ENCODE measurements at places on chromosomes 2 and 18.

DNA sequence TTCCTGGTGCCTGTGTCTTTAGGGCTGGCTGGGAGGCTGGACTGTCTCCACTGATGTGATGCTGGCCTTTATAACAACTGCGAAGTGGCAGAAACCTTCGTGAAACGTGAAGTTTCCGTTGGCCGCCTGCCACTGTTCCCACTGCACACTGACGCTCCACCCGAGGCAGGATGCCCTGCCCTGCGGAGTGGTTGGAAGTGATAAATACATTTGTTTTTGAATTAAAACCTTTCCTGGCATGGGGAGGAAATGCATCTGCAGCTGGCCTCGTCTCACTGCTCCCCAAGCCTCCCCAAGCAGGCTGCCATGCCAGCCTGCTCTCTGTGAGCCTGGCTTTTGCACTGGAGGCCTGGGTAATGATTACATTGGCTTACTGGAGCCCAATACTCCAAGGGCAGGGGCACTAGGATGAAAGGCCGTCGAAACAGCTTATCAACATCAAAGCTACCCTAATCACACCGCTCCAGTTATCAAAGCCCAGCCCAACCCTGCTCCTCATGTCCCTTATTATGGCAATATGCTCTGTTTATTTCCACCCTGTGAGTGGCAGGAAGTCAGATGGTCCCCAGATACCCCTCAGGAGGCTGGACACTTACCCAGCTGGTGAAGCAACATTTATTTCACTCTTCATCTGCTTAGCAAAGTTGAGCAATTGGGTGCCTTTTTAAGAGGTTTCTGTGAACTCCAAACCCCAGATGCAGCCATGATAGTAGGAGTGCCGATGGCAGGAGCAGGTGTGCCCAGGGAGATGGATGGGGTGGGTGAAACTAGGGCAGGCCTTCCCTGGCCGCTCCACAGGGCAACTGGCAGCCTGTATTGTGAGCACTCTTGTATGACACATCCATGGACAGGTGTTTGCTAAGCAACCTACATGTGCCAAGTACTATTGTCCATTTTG lies 97.4 kb upstream of the ITGA6 start:
- DNase-seq: no peak

DNA sequence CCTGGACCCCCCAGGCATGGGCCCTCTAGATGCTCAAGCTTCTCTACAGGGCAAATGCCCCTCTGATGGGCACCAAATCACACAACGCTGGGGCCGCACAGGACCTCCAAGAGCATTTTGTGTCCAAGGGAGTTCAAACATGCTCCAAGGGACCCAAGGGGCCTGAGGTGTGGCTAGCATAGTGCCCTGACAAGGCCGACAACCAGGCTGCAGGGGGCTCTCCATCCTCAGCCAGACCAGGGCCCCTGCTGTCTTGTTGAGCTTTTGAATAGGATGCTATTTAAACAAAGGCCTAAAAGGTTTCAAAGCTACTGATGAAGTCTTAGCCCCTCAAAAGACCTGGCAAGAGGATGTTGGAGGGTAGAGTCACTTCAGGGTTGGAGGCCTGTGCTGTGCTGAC lies 33.1 kb downstream of the EN1 start:
- DNase-seq: no peak

GRCh38 chr2:47205576-47206141 lies 50.6 kb upstream of the STPG4 start:
- DNase-seq: no peak

GRCh38 chr2:492178-492577 lies 185.0 kb downstream of the TMEM18 start:
- no peak for DNase-seq

GRCh38 chr2:221289389-221289788 lies 282.7 kb downstream of the EPHA4 start:
- DNase-seq: no peak

DNA sequence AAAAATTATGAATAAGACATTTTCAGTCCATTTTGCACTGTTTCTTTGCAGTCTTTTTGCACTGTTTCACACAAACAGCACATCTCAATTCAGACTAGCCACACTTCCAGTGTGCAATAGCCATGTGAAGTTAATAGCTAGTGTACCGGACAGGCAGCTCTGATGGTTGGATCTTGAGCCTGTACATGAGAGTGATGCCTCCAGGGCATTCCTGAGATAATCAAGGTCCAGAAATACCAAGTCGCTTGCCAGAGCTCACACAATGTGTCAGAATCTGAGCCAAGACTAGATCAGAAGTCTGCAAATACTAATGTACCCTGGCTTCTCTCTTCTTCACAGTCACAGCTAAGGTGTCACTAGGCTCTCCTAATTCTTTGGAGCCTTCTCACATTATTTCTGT lies 180.2 kb downstream of the OSR1 start:
- no peak for DNase-seq

- DNase-seq: no peak
Measured at GRCh38 chr2:162994718-162995117, 156.2 kb upstream of the KCNH7 start.

- no peak for DNase-seq
Measured at GRCh38 chr2:134392442-134393074, 138.7 kb downstream of the MGAT5 start.

DNA sequence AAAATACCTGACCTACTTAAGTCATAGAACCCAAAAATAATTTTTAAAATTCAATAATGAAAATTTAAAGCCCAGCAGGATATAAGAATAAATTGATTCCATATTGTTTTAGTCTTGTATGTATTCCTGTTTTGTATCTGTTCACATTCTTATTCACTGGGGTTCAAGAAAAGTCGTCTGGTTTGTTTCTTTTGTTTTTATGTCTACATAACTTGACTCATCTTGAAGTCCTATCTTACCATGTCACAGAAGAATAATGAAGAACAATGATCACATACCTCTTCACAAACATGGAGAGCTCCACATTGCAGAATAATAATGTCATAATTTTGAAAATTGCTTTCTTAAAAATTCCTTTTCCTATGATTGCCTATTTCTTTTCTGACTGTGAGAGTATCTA lies 43.4 kb upstream of the LRP1B start:
- no peak for DNase-seq

DNA sequence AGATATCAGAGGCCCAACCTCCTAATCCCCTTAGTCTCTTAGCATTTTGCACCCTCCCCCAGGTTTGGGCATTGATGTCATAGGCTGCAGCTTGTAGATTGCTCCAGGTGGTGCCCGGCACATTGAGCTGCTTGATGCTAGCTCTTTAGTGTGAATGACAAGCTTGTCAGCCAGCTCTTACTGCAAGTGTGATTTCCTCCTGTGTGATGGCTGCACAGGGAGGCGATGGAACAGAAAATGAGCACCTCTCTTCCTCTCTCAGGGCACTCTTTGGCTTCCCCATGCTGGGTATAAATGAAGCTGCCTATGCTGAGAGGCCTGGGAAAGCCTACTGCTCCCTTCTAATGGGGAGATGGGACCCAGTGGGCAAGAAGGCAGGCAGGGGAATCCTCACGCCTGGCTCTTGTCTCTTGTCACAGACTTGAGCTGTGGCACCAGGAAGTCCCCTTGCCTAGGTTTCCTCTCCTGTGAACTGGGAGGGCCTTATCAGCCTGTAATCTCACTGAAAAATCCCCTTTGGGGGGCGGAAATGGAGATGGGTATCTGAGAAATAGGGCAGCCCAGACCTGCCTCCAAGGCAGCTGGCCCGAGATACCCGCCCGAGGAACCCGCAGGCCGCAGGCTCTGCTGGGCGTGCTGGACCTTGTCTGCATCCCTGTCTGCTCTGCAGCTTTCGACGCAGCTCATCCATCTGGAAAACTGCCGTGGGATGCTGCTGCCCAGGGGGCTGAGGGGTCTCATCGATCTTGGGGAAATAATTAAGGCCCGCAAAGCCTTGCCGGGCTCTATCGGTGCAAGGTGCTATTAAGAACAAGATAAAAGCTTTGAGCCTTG lies 163.5 kb upstream of the CXCR4 start:
- no peak for DNase-seq

DNA sequence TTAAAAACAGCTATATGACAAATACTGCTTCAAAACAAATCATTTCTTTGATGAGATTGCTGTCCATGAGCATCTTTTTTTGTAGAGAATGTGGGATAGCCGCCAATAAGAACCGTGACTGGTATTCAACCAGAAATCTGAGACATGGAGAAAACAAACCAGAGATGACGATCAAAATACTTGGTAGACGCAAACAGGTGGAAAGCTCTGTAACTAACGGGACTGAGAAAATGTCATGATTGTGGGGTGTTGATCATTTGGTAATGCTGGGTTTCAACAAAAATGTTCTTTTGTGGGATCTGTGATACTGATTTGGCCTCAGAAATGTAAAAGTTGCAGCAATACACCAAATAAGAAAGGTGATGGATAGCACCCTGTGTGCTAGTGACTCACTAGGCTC lies 364.8 kb downstream of the NYAP2 start:
- DNase-seq: no peak

GRCh38 chr2:96815326-96816126 lies 542 bp upstream of the CNNM3 start:
- DNase-seq: peak; percentile 21

GRCh38 chr18:53861185-53861584 lies 363.3 kb downstream of the MBD2 start:
- no peak for DNase-seq

- no peak for DNase-seq
Measured at GRCh38 chr18:54909538-54909937, 49.7 kb downstream of the CCDC68 start.

- DNase-seq: no peak
Measured at GRCh38 chr2:174634130-174635014, 36.8 kb upstream of the WIPF1 start.

GRCh38 chr2:26946841-26947784 lies 23.3 kb upstream of the MAPRE3 start:
- peak; percentile 10 for DNase-seq

- no peak for DNase-seq
Measured at GRCh38 chr2:234950730-234951663, 820 bp upstream of the SH3BP4 start.

- no peak for DNase-seq
Measured at GRCh38 chr2:149562324-149562723, 25.3 kb downstream of the MMADHC start.

- DNase-seq: no peak
Measured at GRCh38 chr2:211846036-211846400, 692.6 kb downstream of the ERBB4 start.

DNA sequence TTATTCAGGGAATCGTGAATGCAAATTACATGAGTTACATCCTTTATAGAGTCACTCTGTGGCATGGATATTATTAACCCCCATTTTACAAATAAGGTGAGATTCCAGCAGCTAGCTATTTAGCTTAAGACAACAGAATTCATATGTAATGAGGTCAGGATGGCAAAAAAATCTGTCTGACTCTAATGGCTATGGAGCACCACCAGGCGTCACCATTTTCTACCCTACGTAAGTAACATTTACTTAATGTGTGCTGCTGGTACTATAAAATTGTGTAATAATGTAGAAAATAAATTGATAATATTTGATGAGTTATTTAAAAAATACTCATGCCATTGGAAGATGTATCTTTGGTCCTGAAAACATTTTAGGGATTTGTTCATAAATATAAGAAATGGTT lies 2040.1 kb upstream of the LRRTM1 start:
- DNase-seq: no peak

GRCh38 chr2:102284611-102285010 lies 26.8 kb upstream of the IL1RL1 start:
- DNase-seq: no peak

DNA sequence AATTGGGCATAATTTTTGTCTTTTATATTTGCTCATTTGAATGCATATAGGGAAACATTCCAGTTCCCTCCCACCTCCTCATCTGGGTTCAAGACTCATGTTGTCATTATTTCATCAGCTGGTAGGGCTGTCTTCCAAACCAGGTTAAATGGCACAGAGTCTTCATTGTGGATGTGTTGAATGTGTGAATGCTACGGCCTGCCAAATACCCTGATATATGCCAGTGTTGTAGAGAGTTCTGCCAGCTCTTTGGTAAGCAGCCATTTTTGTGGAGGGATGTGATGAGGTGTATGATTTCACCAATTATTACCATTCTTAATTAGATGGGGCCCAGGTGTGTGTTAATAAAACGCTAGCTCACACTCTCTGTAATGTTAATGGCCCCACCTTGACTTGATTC lies 121.7 kb downstream of the LYPD6B start:
- DNase-seq: no peak

- no peak for DNase-seq
Measured at GRCh38 chr2:71330585-71331330, 824 bp upstream of the ZNF638 start.

GRCh38 chr18:36403896-36404820 lies 106.6 kb downstream of the FHOD3 start:
- no peak for DNase-seq

GRCh38 chr2:102660574-102660973 lies 41.2 kb downstream of the SLC9A2 start:
- DNase-seq: no peak

DNA sequence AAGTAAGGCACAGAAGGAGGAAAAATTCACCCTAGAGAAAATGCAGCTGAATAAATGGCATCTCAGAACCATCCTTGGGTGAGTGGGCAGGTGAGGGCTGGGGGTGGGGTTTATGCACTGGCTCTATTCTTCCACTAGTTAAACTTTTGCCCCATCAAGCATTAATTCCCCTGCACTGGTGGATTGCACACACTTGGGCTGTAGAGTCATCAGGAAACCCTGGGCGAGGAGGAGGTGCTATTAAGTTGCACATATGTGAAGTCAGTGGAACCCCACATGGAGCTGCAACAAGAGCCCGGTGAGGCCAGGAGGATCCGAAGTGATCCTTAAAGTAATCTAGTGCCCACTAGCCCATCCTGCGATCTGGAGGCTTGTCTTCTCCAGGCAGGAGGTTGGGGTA lies 6.8 kb upstream of the DNAJB2 start:
- DNase-seq: no peak

DNA sequence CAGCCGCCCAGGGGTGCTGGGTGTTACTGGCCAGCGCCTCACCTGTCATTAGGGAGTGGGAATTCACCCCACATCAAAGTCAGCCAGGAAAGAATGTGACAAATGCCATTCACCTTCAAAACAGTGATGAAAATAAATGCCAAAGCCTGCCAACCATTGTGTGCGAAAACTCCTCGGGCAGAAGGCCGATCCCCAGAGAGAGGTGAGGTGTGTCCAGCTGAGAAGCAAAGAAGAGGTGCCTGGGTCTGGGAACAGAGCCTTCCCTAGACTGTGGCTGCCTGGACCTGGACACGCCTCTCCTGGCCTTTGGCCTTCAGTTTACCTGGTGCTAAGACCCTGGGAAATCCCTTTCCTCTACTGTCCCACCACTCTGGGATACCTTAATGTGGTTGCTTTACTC lies 142.7 kb downstream of the CYP26B1 start:
- DNase-seq: no peak

Measured in hippocampal formation (tissue), 2 donors.